ENCODE measurements at places on chromosomes 5 and 9.
A peak's percentile ranks its signal among the peaks of the same experiment; 100 is the strongest.

GRCh38 chr9:129607027-129607387, 13.9 kb downstream of the C9orf50 start:
- no peak for DNase-seq

- DNase-seq: no peak
Measured at GRCh38 chr5:663436-664342, 29.5 kb downstream of the TPPP start.

DNA sequence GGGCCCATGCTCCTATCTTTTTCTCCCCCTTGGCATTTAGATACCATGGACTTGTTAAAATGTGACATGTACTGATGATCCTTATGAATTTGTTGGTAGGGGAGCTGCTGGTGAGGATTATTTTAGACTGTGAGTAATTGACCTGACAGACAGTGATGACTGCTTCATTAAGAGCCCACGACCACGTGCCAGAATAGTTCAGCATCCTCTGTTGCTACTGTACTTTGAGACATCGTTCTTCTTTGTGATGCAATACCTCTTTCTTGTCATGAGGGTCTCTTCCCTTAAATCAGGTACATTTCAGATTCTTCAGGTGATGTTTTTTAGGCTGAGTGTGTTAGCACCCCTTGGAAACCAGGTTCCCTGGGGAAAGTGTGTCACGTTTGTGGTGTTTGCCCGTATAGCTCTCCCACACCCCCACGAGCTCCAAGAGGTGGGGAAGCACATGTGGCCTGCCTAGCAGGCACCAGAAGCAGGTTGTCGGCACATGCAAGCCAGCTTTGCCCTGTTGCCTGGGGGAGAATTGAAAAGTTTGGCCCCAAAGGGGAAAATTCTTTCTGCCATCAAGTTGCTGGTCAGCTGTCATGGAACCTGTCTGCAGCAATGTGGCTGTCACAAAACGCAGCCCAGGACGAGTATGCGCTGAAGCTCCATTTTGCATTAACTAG, 25.1 kb downstream of the QRFP start:
- no peak for DNase-seq

- DNase-seq: no peak
Measured at GRCh38 chr9:119167267-119167666, 202.0 kb downstream of the BRINP1 start.

- DNase-seq: peak; percentile 32
Measured at GRCh38 chr5:19855931-19856330, 132.1 kb downstream of the CDH18 start.

DNA sequence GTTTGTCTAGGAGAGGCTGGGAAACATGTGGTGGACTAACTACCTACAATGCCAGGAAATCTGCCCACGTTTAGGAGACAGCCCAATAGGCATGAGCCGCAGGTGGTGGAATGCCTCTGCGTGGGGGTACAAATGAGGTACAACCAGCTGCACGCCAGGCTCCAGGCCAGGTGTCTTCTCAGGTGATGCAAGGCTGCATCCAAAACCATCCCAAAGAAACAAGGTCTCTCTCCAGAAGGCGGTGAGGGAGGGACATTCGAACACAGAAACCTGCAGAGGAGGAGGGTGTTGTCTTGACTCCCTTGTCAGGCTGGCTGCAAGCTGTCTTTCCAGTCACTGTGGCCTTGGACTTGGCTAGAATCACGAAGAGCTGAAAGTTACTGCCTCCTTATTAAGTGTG, 11.6 kb downstream of the ANKH start:
- DNase-seq: no peak

DNA sequence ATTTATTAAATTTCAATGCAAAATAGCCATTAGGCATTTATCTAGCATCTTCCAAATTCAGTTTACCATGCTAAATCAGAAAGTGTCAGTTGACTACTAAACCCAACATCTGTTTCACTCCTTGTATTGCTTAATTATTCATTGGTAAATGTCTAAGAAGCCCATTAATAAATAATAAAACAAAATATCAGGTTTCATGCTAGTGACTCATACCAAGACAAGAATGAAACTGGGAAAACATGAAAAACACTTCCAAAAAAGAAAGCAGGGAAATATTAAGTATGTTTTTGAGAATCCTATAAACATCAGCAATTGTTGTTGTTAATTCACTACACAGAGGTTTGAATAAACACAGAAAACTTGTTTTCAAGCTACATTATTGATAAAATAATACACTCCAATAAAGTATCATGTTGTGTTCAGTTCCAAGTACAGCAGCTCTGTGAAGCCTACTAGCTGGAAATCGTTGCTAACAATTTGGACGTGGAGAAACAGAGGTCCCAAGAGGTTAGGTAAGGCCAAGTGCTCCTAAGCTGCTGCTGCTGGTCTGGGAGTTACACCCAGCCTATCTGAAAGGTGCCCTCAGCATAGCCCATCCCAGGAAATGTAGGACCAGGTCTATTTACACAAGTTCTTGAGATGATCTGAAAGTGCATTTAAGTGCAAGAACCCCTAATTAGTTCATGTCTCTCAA, 78.8 kb downstream of the GNAQ start:
- peak; percentile 45 for DNase-seq

DNA sequence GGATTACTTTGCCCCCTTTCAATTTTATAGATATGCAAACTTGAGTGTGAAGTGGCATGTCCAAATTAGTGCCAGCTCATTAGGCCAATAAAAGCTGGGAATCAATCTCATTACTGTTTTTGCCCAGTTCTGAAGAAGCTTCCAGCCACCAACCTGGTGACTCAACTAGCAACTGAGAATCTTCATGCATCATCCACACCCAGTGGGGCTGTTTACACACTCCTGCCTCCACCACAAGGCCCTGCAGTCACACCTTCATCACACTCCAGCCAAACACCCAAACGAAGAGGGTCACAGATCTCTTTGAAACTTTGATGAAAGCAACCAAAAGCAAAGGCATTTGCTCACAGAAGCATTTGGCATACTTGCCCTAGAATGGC, 41.3 kb upstream of the S1PR3 start:
- DNase-seq: no peak

DNA sequence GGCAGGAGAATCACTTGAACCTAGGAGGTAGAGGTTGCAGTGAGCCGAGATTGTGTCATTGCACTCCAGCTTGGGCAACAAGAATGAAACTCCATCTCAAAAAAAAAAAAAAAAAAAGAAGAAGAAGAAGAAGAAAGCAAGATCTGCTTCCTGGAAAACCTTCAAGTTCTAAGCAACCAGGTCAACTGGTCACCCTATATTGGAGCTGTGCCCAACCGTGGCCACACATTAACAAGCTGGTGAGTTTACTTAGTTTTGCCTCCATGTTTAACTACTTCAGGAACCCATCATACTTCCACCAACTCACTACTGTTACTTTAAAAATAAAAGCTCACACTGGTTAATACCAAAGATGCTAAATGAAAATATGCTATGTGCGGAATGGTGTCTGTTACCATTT, 12.3 kb upstream of the SKP1 start:
- DNase-seq: no peak

- no peak for DNase-seq
Measured at GRCh38 chr5:164148292-164148691, 642.9 kb downstream of the MAT2B start.

GRCh38 chr9:82152181-82152580, 163.6 kb downstream of the SPATA31D1 start:
- DNase-seq: no peak

GRCh38 chr9:92097997-92098482, 17.2 kb downstream of the SPTLC1 start:
- DNase-seq: peak; percentile 8

DNA sequence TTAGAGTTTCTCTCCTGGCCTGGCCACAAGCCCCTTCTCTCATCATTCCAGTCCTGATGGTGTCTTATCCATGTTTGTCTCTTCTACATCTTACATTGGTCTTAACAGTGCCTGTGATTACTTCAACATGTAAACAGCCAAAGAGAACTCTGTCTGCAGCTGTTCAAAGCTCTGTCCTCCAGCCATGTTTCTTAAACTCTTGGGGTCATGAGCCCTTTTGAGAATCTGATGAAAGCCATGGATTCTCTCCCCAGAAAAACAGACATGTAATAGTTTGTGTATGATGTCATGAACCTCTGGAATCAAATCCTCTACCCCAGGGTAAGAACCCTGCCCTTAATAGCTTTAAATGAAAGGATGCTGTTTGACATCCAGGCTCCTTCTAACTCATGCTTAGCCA, 30.1 kb downstream of the MAMDC2 start:
- no peak for DNase-seq

Data from fibroblast of skin of left quadriceps (primary cell).